ENCODE measurements at places on chromosomes 2 and 18.

DNA sequence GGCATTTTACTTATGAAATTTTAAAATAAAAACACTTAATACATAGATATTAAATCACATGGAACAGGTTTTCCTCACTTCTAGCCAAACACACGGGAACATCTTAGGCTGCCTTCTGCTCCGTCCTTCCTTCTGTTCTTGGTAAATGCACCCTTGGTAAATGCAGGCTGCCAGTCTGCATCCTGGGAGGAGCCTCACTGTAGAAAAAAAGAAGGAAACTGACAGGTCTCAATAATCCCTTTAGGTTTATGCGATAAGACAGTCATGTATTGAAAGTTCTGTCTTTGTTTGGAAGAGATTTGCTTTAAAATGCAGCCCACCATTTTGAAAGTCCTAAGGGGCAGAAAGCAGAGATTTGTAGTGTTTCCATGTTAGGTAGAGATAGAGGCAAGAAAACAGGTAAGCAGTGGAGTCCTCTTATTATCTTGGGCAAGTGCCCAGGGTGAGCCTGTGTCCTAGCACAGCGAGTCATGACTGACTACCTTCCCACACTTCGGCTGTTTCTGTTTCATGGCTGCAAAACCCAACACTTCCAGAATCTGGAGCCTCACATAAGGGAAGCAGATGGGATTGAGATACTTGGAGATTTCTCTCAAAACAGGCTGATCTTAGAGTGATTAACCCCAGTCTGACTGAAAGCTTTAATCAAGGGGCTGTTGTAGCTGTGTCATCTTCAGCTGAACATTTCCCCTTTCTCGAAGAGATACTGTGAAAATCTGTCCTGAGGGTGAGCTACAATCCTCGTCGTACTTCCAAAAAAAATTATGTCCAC lies 131.4 kb upstream of the MAP3K20 start:
- no peak for DNase-seq

GRCh38 chr2:199975273-199975895 lies 20.0 kb downstream of the MAIP1 start:
- no peak for DNase-seq

- no peak for DNase-seq
These were observed 1054.3 kb upstream of the SLC39A10 start for GRCh38 chr2:194602750-194603149.

DNA sequence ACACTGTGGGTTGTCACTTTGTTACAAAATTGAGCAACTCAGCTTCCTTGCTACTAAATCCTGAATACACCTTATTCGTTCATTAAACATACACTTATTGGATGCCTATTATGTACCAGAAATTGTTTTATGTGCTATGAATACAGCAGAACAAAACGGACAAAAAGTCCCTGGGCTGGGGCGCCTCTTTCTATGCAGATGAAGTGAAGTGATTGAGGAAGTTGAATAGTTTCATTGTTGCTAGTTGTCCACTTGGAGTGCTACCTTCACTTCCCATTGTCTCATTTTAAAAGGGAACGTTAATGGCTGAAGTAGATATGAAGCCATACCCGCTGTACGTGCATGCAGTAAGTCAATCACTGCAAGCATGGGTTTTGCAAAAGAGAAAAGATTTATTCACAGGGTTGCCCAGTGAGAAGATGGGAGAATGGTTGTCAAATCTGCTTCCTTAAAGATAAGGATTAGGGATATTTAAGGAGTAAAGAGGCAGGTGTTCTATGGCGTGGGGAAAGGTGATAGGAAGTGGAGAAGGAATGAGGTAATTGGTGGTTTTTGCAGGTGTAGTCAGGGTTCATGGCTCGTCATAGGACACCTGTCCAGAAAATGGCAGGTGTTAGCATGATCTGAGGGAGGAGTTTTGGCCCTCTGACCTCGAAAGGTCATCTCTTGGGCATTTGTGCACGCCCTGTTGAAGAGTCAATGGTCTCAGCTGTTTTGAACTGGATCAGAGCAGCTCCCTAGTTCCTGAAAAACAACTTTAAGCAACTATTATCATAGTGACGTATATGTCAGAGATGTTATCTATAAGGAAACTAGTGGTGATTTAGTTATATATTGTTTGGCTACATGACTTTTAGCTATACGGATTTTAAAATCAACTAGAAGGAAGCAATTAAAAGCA lies 23.5 kb downstream of the TRPM8 start:
- no peak for DNase-seq

DNA sequence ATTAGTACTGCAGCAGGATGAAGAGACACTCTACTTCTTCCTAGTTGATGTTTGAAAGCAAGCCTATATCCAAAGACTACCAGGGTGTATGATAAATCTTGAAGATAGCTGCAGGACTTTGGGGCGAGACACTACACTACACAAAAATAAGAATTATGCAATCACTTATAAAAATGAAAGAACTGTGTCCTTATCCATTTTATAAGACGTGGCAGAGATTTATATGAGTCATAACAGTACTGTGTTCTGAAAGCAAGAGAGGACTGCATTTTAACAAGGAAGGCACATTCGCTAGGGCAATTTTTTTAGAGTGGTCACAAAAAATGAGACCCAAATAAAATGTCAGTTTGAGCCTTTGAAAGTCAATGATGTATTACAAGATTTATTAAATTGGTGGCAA lies 617.0 kb upstream of the LINC00305 start:
- no peak for DNase-seq

GRCh38 chr2:142571934-142572333 lies 305.5 kb upstream of the KYNU start:
- no peak for DNase-seq

GRCh38 chr18:59818769-59819168 lies 81.0 kb upstream of the PMAIP1 start:
- DNase-seq = no peak
